GDM1 (cell line): ENCODE measurements at places on chromosomes 4 and X.

- no peak for DNase-seq
Observed at GRCh38 chr4:40587351-40587750, 42.3 kb downstream of the RBM47 start.

DNA sequence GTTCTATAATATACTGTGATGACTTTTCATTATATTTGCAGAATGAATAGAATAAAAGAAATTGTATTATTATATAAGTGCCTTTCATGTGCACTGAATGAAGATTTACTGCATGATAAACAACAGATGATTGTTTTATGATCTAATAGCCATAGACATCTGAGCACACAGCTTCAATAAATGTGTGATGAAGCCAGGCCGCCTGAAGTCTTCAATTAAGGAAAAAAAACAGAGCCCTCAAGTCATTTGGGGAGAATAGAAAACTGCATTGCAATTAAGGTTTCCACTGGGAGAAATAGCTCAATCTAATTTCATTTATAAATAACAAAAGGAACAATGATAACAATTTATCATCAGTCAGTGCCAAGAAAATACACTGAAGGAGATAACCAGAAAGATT, 955.2 kb downstream of the FSTL5 start:
- DNase-seq: no peak

DNA sequence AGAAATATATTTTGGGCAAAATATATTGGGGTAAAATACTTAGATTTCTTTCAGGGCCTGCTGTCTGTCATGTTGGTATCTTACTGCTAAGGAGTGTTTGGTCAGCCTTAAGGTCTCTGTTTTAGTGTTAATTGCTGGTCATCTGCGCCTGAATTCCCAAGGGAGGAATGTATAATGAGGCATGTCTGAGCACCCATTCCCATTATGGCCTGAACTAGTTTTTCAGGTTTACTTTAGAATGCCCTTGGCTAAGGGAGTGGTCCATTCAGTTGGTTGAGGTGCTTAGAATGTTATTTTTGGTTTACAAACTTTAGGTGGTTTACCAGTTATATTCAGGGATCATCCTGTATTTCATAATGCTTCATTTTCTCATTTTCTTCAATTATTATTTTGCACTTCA, 125.9 kb downstream of the CFAP299 start:
- no peak for DNase-seq

DNA sequence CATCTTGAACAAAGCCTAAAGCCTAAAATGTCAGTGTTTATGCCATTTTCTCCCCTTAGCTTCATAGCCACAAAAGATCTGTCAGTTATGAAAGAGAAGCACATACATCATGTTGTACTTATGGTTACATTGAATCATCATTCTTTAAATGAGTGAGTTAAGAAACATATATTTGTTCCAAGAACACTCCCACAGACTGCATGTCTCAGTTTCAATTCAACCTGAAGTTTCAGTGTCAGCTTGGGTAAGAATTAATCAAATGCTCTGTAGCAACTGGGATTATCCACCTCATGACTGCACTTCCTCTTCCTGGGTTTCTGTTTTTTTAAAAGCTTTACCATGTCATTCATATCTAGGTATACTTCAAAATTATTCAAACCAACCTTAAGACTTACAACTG, 3.9 kb upstream of the TMPRSS11B start:
- DNase-seq: no peak

GRCh38 chrX:112359906-112360305, 277.3 kb upstream of the TRPC5 start:
- DNase-seq: no peak

- DNase-seq: no peak
Observed at GRCh38 chr4:19806865-19807264, 444.8 kb upstream of the SLIT2 start.

- DNase-seq: no peak
Observed at GRCh38 chr4:128670513-128670912, 139.0 kb upstream of the JADE1 start.

DNA sequence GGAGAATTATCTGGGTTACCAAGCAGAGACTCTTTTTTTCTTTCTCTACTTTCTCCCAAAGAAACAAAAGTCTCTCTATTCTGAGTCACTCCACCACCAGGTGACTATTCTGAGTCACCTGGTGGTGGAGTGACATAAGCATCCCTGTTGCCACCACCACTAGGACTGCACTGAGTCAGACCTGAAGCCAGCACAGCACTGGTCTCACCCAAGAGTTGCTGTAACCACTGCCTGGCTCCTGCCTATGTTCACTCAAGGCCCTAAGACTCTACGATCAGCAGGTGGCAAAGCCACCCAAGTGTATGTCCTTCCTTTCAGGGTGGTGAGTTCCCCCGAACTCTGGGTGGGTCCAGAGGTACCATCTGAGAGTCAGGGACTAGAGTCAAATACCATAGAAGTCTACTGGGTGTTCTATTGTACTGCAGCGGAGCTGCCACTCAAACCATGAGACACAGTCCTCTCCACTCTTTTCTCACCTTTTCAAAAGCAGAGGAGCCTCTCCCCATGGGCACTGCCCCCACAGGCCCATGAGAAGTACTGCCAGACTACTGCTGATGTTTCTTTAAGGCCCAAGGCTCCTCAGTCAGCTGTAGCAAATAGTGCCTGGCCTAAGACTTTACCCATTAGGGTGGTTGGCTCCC, 209.6 kb upstream of the IRS4 start:
- DNase-seq: no peak

DNA sequence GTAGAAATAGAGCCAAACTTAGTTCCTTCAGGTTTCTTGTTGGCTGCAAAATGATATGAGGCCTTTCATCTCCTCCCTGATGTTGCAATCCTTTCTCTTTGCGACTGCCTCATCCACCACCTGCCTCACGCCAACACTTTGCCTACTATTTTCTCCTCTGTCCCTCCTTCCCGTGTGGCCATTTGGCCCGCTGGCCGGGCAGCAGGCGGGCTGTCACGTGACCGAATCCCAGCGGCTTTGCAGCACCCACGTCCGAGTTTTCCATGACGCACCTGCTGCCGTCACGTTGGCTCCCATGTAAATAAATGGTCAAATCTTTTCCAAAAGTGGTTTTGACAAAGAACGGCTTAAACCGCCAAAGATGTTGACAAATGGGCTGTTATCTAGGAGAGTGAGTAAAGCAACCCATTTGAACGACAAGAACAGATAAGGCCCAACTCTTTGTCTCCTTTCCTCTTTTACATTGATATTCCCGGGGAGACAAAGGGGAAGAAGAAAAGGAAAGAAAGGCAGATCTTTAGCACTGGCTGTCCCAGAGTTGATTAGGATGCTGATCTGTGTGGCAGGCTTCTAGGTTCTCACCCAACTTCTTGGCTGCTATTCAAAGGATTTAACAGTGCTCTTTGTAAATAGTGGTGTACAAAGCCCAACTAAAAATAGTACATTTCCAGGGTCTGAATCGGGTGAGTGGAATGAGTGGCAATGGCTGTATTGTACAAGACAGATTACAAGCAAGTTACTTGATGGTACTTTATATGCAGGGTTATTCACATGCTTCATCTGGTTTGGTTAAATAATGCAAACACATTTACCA, 174.2 kb upstream of the JADE1 start:
- no peak for DNase-seq

- no peak for DNase-seq
Observed at GRCh38 chrX:110258552-110258951, 59.3 kb downstream of the AMMECR1 start.

- no peak for DNase-seq
Observed at GRCh38 chr4:53592686-53593501, 1.6 kb upstream of the LNX1 start.

GRCh38 chr4:112448306-112449132, 67.5 kb downstream of the NEUROG2 start:
- no peak for DNase-seq

DNA sequence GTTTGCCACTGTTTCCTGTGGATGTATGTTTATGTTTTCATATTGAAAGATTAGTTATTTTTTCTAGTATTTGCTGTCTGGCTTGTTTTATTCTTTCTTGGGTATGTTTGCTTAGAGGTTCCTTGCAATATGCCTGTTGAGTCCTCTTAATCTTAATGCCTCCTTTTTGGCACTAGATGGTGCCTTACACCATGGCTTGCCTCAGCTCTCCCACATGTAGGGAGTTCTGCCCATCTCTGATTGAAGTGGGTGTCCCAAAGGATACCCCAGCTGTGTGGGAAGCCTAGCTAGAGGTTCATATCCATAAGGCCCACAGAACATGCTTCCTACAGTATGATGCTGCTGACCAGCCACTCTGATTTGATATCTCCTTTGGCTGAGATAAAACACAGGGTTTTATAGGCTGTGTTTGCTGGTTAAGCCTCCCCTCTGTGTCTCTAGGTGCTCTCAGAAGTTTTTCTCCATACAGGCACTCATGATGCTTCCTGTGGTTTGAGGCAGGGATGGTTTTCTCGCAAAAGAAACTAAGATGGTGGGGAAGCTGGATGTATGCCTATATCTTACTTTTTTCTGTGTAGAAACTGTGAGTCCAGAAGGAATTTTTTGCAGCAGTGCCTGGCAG, 162.4 kb downstream of the ASB9 start:
- no peak for DNase-seq

GRCh38 chr4:122131562-122132157, 20.5 kb upstream of the BLTP1 start:
- DNase-seq: no peak

GRCh38 chrX:21840193-21840545, 752 bp downstream of the MBTPS2 start:
- no peak for DNase-seq

DNA sequence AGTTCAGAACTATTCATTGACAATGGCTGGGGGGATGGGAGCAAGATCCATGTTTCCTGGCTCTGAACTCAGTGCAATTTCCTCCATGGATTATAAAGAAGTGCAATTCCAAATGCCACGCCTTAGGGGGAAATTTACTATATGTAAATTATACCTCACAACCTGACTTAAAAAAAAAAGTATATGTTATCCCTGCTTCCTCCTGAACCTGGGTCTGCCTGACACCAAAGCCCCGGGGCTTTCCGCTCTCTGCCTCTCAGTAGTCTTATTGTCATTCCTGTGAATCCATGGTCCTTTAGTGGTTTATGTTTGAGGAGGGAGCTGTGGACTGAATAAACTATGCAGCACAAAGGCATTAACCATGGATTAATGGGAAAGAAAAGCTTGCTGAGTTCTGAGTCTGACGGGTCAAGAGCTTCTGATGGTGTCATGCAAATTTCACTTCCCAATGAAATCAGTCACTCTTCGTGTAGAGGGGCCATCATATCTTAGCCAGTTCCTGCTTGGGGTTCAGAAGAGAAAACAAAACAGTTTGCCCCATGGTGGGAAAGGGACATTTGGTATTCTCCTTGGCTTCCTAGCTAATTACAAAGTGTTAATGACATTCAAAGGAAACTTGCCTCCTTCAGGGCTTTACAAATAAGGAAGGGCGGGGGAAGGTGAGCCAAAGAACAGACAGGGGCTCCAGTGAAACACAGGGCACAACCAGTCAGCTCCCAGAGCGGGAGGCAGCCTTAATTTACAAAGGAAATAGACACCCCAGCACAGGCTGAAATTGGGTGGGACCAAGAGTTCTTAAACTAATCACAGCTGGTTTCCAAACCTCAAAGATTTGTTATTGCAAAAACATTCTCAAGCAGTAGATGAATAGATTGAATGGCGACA, 14.3 kb downstream of the FAM9C start:
- no peak for DNase-seq

GRCh38 chr4:38411092-38411491, 252.9 kb upstream of the KLF3 start:
- DNase-seq: no peak

DNA sequence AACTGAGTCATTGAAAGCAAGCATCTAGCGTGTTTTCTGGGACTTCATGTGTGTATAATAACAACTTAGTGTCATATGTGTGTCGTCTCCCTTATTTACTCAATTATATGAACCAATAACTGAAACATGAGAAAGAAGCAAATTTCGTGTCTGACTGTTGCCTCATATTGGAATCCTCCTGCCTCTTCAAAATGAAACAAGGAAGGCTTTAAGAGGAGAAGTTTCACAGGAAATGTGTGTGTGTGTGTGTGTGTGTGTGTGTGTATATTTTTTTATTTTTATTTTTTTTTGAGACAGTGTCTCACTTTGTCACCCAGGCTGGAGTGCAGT, 145.8 kb upstream of the SFRP2 start:
- no peak for DNase-seq

DNA sequence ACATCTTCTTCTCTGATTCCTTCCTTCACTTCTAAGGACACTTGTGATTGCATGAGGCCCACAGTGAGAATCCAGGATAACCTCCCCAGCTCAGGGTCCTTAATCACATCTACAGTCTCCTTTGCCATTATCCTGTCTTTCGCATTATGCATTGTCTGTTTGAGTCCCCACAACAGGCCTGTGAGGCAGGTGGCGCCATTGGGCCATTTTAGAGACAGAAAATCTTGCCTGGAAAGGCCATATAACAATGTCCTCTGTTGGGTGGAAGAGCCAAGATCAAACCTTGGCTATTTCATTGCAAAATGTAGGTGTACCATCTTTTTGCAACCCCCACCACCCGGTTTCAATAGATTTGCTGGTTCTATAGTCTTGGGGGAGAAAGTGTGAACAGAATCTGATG, 11.8 kb upstream of the DCUN1D4 start:
- DNase-seq: no peak

- no peak for DNase-seq
Observed at GRCh38 chr4:85642356-85643100, 167.6 kb downstream of the ARHGAP24 start.

DNA sequence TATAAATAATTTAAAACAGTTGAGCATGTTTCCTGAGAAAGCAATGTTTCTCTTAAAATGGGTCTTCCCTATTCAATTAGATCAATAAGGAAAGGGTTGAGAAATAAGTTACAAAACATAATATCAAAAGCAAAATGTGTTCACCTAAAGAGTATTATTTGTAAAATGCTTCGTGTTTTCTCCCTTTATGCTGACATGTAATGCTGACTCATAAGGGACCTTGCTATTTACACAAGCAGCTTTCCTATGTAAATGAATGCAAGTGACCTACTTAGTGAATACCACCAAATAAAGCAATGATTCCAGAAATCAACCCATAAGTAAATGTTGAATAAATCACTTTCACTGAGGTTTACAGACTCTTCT, 91.5 kb downstream of the ELOVL6 start:
- DNase-seq: no peak

GRCh38 chr4:7487998-7488671, 53.4 kb upstream of the PSAPL1 start:
- DNase-seq: no peak

DNA sequence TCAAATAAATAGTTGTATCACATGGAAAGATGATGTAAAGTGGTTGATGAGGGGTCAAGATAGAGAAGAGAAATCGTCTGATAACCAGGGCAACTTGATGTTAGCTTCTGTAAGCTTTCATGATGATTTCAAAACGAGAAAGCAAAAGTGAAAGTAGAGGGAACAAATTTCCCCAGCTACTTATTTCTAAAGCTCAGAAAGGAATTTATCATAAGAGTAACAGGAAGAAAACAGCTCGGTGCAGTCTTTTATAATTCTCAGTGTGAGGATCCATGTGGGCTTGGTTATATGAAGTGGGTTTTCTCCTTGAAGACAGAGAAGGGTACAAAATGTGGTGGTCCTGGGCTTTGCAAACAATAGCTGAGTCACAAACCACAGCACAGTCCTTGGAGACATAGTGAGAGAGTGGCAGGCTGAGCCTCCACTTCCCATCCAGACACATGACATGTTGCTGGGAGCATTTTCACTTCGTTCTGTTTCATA, 32.1 kb upstream of the GLRA2 start:
- DNase-seq: peak; percentile 17
